ENCODE measurements at places on chromosomes 12 and 14.
A peak's percentile ranks its signal among the peaks of the same experiment; 100 is the strongest.

GRCh38 chr12:92394895-92395294 is 249.2 kb upstream of the BTG1 start:
- no peak for DNase-seq

- no peak for DNase-seq
These were observed 52.3 kb downstream of the MBIP start for GRCh38 chr14:36268121-36268520.

GRCh38 chr12:102964872-102965271 is 7.4 kb downstream of the ASCL1 start:
- no peak for DNase-seq

DNA sequence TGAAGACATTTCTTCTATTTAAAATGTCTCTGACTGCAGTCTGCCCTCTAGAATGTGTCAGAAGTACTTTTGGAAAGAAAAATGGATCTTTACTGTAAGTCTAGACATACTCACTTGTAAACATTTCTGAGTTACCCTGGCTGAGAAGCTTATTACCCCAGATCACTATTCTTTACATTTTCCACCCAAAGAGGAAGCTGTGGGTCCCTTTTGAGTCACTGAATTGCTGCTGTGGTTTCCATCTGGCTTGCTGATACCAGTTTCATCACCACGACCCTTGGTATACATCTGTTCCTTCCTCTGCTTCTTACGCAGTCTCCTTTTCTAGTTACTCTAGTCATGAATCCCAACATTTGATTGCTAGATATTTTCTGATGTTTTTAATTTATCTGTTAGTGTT is 20.2 kb upstream of the CLEC4D start:
- DNase-seq: peak; percentile 94

- DNase-seq: no peak
These were observed 1008.4 kb downstream of the SLC6A15 start for GRCh38 chr12:83904175-83904574.
